ENCODE measurements at places on chromosomes 4 and X. TPM values are rescaled to one million over a fixed set of nuclear protein-coding genes. Genes with fewer than 3 reads are reported as not detected.

- no peaks in the 10 kb centered on the region for H3K4me1 ChIP-seq
- H3K27me3 ChIP-seq = no peaks in the 10 kb centered on the region
- DNase-seq = no peak
Observed at GRCh38 chrX:39017716-39018115, 216.5 kb downstream of the MID1IP1 start.

DNA sequence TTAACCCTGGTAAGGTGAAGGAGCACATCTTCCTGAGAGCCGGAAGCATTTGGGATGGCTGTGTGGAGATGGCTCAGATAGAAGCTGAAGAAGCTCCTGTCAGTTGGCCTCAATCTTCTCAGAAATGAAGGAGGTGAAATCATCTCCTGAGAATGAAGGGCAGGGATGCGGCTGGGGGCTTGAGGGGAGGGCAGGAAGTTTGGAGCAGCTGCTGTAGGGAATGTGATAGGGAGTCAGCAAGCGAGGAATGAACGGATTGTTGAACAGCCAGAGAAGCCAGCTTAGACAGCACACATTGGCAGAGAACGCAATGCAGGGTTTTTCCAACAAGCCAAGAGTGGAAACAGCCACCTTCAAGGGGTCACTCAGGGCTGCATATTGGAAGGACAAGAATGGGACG lies 10.0 kb downstream of the KCNE5 start:
- no peaks in the 10 kb centered on the region for H3K36me3 ChIP-seq
- DNase-seq = no peak
- no peak overlapping the region for H3K4me3 ChIP-seq
- no peaks in the 10 kb centered on the region for H3K27me3 ChIP-seq
- no peak overlapping the region for H3K27ac ChIP-seq
- H3K4me1 ChIP-seq = no peaks in the 10 kb centered on the region

DNA sequence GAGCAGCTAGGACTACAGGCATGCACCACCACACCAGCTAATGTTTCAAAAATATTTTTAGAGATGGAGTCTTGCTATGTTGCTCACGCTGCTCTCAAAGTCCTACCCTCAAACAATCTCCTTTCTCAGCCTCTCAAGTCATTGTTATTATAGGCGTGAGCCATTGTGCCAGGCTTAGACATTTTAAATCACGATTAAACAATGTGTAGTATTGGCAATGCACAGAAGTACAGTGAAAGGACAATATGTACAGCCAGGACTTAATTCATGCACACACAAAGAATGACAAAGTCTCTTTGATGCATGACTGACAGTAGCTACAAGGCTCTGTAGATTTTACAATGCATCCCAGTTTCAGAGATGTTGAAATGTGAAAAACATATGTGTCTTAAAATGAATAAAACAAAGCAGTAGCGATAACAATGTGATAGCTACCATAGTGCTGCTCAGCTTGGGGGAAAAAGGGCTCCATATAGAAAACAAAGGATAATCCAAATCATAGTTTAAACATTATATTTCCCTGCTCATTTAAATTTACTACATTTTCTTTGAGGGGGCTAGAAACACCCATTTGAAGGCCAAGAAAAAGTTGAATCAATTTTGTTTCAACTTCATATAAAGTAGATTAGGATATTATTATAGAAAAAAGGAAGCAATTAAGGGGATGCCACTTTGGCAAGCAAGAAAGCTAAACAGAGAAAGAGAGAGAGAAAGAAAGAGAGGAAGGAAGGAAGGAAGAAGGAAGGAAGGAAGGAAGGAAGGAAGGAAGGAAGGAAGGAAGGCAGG lies 272.4 kb upstream of the SMIM31 start:
- peaks cover 2% of the 10 kb centered on the region for H3K27me3 ChIP-seq
- DNase-seq = no peak
- H3K27ac ChIP-seq = no peak overlapping the region
- no peaks in the 10 kb centered on the region for H3K4me1 ChIP-seq
- H3K36me3 ChIP-seq = no peaks in the 10 kb centered on the region
- H3K4me3 ChIP-seq = no peak overlapping the region

GRCh38 chrX:790783-791360 lies 160.3 kb downstream of the SHOX start:
- H3K36me3 ChIP-seq = no peaks in the 10 kb centered on the region
- DNase-seq = no peak
- H3K27ac ChIP-seq = no peak overlapping the region
- no peak overlapping the region for H3K4me3 ChIP-seq

DNA sequence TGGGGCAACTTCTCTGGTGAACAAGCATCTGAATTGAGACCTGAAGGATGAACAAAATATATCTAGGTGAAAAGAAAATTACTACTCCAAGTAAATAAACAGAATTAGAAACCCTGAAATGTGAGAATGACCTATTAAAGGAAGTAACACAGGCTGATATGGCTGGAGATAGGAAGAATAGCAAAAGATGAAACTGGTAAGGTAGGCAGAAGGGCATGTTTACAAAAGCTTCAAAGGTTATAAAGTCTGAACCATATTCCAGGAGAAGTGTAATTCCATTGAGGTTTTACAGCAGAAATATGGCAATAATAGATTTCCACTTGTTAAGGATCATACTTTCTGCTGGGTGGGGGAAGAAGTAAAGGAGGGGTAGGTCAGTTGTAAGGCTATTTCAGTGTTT lies 452.0 kb downstream of the GBA3 start:
- DNase-seq = no peak
- no peak overlapping the region for H3K4me3 ChIP-seq
- H3K4me1 ChIP-seq = no peaks in the 10 kb centered on the region
- no peaks in the 10 kb centered on the region for H3K27me3 ChIP-seq
- H3K36me3 ChIP-seq = no peaks in the 10 kb centered on the region

DNA sequence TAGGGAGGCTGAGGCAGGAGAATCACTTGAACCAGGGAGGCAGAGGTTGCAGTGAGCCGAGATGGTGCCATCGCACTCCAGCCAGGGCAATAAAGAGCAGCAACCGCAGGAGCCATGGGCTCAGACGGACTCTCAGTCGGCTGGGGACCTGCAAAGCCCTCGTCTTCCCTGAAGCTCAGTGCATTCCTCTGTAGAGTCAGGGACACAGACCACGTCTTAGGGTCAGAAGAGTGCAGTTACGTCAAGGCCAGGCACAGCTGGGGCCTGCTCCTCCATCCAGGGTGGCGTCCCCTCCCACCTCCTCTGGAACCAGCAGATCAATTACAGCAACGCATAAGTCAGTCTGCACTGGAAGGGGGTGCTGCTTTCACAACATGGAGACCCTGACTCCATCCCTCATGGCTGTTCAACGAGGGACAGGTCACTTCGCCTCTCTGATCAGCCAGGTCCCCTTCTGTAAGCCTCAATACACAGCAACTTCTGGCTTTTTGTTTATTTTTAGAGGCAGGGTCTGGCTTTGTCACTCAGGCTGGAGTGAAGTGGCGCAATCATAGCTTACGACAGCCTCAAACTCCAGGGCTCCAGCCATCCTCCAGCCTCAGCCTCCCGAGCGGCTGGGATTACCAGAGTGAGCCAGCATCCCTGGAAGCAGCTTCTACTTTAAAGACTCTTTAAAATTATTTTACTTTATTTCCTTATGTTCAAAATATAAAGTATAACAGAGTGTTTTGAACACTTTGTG lies 76.4 kb downstream of the ZFYVE28 start:
- H3K27ac ChIP-seq = no peak overlapping the region
- DNase-seq = no peak
- H3K27me3 ChIP-seq = no peaks in the 10 kb centered on the region
- no peaks in the 10 kb centered on the region for H3K4me1 ChIP-seq
- no peaks in the 10 kb centered on the region for H3K36me3 ChIP-seq

DNA sequence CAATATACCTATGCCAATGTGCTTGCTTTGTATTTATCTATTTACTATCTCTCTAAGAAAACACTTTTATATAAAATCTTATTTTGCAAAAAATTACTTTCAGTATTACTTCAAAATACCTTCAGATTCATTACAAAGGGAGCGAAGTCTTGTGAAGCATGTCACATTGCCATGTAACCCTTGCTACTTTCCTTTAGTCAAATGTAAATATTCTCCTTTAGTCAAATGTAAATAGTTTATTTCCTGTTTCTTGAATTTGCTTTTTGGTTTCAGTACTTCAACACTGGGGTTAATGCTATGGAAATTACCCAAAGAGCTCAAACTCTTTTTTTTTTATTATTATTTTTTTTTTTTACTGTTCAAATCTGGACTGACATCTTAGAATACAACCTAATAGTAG lies 383.3 kb downstream of the GRXCR1 start:
- H3K4me1 ChIP-seq = no peaks in the 10 kb centered on the region
- no peak overlapping the region for H3K27ac ChIP-seq
- no peak for DNase-seq
- no peaks in the 10 kb centered on the region for H3K27me3 ChIP-seq
- H3K36me3 ChIP-seq = no peaks in the 10 kb centered on the region
- H3K4me3 ChIP-seq = no peak overlapping the region

GRCh38 chrX:26922278-26922677 lies 540.9 kb downstream of the PPP4R3C start:
- no peak overlapping the region for H3K4me3 ChIP-seq
- H3K4me1 ChIP-seq = no peaks in the 10 kb centered on the region
- H3K27ac ChIP-seq = no peak overlapping the region

DNA sequence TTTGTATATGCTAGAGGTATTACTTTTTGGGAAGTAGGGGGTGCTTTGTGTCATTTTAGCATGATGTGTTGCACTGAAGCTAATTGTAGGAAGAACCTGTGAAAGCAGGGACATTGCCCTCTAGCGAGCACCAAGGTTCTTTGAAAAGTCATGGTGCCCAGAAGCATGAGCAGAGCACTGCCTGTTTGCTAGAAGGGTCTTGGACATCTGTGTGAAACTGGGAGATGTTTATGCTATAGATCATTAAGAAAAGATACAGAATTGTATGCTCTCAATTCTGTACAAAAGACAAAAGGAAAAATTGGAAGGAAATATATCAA lies 14.7 kb downstream of the GRPR start:
- peaks cover 21% of the 10 kb centered on the region for H3K27me3 ChIP-seq
- H3K4me1 ChIP-seq = no peaks in the 10 kb centered on the region
- no peak for DNase-seq
- no peak overlapping the region for H3K27ac ChIP-seq
- no peak overlapping the region for H3K4me3 ChIP-seq
- H3K36me3 ChIP-seq = no peaks in the 10 kb centered on the region

DNA sequence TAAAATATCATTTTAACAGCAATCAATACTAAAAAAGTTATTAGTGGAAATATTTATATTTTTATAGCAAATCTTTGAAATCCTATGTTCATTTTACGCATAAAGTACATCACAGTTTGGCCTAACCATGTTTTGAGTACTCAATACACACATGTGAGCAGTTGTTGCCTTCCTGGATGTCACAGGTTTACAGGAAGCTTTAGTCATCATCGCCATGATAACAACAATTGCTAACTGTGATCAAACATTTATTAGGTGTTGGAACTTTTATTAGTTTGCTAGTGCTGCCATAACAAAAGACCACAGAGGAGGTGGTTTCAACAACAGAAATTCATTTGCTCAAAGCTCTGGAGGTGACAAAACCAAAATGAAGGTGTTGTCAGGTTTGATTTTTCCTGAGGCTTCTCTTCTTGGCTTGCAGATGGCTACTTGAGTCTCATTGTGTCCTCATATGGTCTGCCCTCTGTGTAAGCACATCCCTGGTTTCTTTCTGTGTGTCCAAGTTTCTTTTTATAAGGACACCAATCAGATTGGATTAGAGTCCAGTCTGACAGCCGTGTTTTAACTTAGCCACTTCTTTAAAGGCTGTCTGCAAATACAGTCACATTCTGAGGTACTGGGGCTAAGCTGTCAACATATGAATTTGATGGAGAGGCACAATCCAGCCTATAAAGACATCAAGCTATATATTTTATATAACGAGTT lies 43.1 kb upstream of the BOD1L1 start:
- no peak overlapping the region for H3K4me3 ChIP-seq

DNA sequence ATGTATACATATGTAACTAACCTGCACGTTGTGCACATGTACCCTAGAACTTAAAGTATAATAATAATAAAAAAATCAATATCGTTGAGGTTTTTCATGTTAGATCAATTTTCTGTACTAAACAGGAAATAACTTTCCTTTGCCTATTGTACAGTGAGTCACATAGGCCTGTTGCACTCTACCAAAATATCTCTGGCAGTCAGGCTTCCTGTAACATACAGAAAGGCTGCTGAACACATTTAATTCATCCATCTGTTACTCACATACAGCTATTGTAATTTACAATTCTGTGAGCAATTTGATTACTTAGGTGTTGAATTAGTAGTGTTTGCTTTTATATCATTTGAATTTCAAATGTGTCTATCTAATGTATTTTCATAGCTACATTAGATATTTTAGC lies 427.8 kb downstream of the TMA16 start:
- no peaks in the 10 kb centered on the region for H3K27me3 ChIP-seq
- H3K36me3 ChIP-seq = no peaks in the 10 kb centered on the region
- no peak overlapping the region for H3K4me3 ChIP-seq
- H3K4me1 ChIP-seq = no peaks in the 10 kb centered on the region

DNA sequence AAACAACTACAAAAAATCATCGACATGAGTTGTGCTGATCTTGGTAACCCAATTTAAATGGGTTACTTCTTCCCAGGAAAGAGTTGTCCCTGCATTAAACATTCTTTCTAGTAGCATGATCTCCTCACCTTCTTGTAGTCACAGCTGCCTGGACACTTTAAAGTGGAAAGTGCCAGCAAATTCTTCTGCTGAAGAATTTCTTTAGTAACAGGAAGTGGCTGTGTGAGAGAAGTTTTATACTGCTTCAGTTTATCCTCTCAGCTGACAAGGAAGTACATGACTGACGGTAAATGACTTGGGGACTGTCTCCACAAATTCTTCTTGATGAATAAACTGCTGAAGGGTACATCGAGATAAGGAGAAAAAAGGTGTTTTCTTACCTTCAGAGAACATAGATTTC lies 18.2 kb upstream of the TNIP3 start:
- H3K27me3 ChIP-seq = no peaks in the 10 kb centered on the region
- no peaks in the 10 kb centered on the region for H3K36me3 ChIP-seq
- DNase-seq = no peak
- no peaks in the 10 kb centered on the region for H3K4me1 ChIP-seq

BGN gene
- 27.0 TPM for total RNA-seq

BEX5 gene
- not detected for total RNA-seq

SHOX gene
- total RNA-seq = not detected

UGT2B7 gene
- total RNA-seq = not detected

AFF2 gene
- 0.22 TPM for total RNA-seq

MAGEA4 gene
- total RNA-seq = not detected
